Activated T-cell treated with anti-CD3 and anti-CD28 coated beads for 1 hour (primary cell): ENCODE measurements at places on chromosomes 11 and 22.

DNA sequence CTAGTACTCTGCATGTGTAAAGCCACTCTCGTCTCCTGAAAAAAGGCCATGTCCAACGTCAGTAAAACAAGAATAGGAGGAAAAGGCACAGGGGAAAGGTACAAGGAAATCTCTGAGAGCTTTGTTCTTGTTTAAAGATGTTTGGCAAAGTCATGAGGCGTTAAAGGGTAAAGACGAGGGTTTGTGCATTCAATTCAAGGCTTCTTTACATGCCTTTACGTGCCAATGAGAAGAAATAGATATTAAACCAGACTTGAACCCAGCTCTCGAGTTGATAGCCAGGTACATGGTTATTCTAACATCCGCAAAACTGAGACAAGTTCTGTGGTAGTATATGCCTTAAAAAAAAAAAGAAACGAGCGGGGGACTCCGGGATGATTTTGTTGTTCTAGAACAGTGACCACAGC, 704 bp upstream of the CFL1 start:
- no peak for DNase-seq

DNA sequence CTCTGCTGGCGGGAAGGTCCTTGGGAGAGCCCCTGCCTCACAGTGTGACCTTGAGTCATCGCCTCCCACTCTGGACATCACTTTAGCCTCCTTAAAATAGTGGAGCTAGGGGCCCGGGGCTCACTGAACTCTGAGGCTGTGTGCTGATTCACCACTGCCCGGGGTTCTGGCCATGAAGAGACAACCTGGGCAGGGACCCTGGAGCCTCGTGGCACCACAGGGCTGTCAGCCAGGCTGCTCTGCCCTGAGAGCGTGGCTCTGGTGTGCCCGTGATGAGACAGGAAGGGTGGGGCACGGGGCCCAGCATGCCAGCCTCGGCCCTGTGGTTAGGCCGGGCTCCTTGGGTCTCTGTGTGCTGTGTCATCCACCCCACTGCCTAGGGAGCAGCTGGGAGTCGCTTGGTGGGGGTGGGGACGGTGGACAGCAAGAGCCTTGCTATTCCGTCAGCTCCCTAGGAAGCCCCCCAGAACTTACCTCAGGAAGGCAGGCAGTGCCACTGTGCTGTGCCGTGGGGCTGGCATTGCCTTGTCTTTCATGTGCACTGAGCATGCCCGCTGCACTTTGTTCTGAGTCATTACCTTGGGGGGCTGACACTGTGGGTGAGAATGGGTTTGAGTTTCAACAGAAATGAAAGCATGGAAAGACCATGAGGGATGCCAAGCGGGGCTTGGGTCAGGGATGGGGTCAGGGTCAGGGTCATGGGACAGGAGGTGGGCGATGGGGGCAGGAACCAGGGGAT, 31.7 kb downstream of the TPCN2 start:
- DNase-seq: peak; percentile 11

DNA sequence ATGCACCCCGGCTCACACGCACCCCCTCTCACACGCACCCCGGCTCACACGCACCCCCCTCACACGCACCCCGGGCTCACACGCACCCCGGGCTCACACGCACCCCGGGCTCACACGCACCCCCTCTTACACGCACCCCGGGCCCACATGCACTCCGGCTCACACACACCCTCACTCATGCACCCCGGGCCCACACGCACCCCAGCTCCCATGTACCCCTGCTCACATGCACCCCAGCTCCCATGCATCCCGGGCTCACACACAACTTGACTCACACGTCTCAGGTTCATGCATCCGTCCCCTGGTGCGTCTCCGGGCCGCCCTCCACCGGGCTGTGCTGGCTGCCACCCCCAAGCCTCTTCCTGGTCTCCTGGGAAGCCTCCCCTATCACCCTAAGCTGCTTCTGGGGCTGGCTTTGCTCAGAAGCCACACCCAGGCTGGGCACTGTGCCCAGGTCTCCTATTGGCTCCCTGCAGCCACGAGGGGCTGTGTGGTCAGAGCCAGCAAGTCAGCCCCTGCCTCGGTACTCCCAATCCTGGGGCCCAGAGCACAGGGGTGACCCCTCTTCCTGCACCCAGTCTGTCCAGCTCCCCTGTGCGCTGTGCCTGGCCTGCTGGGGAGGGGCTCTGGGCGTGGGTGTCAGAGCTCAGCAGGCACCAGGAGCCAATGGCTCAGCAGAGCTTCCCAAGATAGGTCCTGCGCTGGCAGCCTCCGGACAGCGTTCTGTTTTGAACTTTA, 16.9 kb downstream of the TSPAN4 start:
- no peak for DNase-seq

DNA sequence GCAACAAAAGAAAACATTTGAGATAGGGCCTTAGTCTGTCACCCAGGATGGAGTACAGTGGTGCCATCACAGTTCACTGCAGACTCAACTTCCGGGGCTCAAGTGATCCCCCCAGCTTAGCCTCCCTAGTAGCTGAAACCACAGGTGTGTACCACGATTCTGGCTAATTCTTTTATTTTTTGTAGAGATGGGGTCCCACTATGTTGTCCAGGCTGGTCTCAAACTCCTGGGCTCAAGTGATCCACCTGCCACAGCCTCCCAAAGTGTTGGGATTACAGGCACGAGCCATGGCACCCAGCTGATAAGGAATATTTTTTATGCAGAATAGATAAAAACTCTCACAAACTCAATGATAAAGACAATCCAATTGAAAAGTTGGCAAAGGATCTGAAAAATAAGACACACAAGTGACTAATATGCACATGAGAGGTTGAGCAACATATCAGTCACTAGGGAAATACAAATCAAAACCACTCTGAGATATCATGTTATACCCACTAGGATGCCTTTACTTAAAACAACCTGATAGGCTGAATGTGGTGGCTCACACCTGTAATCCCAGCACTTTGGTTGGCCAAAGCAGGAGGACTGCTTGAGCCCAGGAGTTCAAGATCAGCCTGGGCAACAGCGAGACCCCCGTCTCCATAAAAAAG, 33.9 kb upstream of the CLTCL1 start:
- DNase-seq: no peak

GRCh38 chr22:33986954-33987353, 66.7 kb upstream of the LARGE1 start:
- DNase-seq: no peak

DNA sequence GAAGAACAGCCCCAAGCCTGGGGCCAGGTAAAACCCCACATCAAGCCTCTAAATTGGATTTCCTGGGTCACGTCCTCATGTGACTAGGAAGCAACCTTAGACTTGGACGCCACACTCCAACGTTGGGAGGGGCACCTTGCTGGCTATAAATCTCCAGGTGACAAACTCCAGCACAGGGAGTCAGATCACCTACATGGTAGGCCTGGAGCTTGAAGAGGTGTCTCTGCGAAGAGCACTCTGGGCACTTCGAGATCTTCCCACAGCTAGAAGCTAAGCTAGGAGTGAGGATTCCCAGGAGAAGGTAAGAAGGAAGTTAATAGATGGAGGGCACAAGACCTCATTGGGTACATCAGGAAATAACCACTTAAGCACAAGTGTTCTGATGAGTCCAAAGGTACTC, 77.1 kb upstream of the GNAZ start:
- no peak for DNase-seq

GRCh38 chr11:121714351-121714750, 261.6 kb upstream of the SORL1-AS1 start:
- DNase-seq: no peak

DNA sequence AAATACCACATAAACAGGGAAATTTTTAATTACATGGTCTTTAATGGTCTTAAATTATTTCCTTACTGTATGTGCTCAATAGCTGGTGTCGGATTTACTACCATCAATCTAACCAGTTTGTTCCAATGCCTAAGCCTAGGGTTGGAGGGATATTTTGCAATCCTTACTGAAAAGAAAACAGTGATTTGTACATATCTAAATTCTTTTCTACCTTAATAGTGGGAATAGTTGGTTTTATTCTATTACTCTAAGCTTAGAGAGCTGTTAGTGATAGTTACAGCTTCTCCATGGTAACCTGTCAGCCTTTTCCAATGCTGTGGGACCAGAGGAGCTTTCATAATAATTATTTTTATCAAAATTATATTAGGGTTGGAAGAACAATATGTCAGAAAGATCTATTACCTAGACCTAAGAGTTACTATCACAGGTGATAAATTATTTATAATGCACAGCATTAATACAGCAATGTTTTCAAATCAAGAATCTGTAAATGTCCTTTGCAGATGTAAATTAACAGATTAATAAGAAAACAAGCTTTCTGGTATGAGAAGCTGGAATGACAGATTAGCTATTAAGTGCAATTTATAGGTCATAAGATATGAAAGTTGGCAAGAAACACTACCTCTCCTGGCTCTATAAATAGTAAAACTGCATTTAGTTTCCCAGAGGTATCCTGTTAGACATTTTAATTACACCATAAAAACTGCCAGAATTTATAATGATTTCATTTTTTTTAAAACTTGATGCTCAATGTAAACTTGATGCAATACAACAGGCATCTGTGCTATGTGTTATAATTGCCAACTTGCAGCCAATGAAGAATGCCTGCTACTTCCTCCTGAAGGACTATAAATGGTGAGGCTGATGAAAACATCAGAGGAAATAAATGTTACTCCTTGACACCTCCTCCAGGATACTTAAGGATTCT, 262.0 kb upstream of the PITPNB start:
- DNase-seq: no peak

DNA sequence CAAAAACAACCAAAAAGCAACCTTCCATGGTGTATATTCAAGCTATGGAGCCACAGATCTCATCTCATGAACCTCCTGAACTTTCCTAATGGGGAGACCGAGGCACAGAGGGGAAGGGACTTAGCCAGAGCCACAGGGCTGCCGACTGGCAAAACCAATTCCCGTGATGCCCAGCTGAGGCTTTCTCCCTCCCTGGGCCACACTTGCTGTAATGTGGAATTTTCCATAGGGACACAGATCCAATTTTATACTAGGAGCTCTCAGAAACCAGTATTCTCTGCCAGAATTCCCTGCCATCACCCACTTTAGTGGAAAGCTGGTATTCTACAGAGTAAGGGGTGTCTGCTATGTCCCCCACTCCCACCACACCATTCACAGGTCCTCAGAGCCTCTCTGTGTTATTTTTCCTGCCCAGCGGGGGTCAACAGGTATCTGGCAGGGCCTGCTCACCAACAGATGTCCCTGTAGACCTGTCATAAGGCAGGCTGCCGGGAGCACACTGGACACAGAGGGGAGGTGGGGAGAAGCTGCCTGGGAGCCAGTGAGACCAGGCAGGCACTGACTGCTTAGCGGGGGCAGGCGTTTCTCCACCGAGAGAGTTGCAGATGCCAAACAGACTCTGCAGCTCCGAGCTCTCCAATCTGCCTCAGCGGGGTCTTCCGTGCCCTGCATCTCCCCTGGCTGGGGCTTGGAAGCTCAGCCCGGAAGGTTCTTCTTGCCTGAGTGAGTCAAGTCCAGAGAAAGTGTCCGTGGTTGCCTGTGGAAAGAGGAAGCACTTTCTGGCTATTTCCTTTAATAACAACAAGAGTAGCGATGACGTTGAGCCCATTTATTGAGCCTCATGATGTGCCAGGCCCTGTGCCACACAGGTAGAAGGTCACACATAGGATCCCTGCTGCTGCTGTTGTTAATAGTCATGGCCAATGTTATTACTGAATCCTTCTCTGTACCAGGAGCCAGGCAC, 26.3 kb downstream of the RPS6KA4 start:
- DNase-seq: no peak

GRCh38 chr11:24679821-24680351, 183.0 kb downstream of the LUZP2 start:
- DNase-seq: no peak

DNA sequence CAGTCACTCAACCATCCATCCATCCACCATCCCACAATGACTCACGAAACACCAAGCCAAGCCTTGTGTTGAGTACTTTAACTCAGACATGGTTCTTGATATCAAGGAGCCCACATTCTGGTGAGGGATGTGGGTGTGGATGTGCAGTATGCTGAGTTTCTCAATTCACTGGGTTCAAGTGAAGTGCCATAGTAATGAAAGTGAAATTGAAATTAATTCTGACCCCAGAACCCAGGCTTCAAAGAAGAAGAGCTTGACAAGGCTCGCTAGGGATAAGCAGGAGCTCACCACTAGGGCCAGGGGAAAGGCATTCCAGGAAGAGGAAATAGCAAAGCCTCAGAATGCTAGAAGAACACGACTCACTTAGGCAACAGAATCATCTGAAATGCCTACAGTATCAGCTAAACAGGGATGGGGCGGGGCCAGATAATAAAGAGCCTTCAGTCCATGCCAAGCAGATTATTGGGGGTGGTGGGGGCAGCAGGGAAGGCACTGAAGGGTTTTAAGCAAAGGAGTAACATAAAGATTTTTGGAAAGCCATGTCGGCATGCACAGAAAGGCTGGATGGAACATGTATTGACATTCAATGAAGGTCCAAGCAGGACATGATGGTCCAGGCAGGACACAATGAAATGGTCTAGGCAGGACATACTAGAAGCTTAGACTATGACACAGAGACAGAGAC, 37.2 kb downstream of the RTL6 start:
- DNase-seq: no peak

- DNase-seq: no peak
Observed at GRCh38 chr22:25510876-25511275, 53.6 kb upstream of the GRK3 start.

GRCh38 chr11:103397369-103397768, 288.1 kb downstream of the DYNC2H1 start:
- no peak for DNase-seq

- no peak for DNase-seq
Observed at GRCh38 chr11:117457031-117457785, 129.6 kb downstream of the CEP164 start.

DNA sequence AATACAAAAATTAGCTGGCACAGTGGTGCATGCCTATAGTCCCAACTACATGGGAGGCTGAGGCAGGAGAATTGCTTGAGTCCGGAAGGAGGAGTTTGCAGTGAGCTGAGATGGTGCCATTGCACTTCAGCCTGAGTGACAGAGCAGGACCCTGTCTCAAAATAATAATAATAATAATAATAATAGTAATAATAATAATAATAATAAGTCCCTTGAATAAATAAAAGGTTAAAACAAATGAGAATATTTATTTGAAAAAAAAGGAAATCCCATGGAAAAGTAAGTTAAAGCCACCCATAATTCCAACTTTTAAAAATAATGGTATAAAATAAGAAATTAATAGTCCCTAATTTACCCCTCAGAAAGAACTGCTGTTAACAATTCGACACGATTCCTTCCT, 10.0 kb upstream of the NAV2 start:
- no peak for DNase-seq

GRCh38 chr22:50445071-50445879, 29.6 kb downstream of the SBF1 start:
- DNase-seq: peak; percentile 23
